NCI-H1930 (cell line): ENCODE measurements at places on chromosomes 16 and 17.
A peak's percentile ranks its signal among the peaks of the same experiment; 100 is the strongest.

DNA sequence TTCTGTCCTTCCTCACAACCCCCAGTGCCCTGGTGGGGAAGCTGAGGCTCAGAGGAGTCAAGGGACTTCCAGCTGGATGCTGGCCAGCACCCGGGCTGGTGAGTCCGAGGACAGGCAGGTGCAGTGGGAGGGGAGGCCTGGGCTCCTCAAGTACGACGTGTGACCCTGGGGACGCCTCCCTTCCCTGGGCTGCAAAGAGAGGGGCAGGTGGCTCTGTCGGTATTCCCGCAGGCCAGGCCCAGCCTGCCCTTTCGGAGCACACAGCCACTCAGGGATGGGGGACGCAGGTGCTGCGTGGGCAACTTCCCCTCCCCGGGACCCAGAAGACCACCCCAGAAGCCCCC lies 33.1 kb upstream of the PVALEF start:
- no peak for DNase-seq

- DNase-seq: no peak
Measured at GRCh38 chr17:48027322-48027981, 10.1 kb downstream of the COPZ2 start.

- no peak for DNase-seq
Measured at GRCh38 chr17:33335491-33336173, 42.5 kb upstream of the ASIC2 start.

- no peak for DNase-seq
Measured at GRCh38 chr16:26762594-26762993, 304.1 kb upstream of the C16orf82 start.

- DNase-seq: no peak
Measured at GRCh38 chr17:70165383-70165782, 3.9 kb upstream of the KCNJ2 start.

- no peak for DNase-seq
Measured at GRCh38 chr16:74568961-74569631, 37.8 kb downstream of the GLG1 start.

- no peak for DNase-seq
Measured at GRCh38 chr16:12898551-12898950, 2.8 kb upstream of the SHISA9 start.

GRCh38 chr16:50213939-50214519 lies 52.3 kb upstream of the ADCY7 start:
- DNase-seq: no peak

GRCh38 chr17:70563281-70563820 lies 394.0 kb downstream of the KCNJ2 start:
- no peak for DNase-seq

GRCh38 chr17:14780097-14780651 lies 479.3 kb downstream of the HS3ST3B1 start:
- DNase-seq: no peak

GRCh38 chr17:73227379-73227778 lies 34.3 kb downstream of the CPSF4L start:
- no peak for DNase-seq

- no peak for DNase-seq
Measured at GRCh38 chr17:77437747-77438146, 297.0 kb downstream of the SEC14L1 start.

GRCh38 chr17:81701288-81702071 lies 1.7 kb upstream of the MRPL12 start:
- no peak for DNase-seq

DNA sequence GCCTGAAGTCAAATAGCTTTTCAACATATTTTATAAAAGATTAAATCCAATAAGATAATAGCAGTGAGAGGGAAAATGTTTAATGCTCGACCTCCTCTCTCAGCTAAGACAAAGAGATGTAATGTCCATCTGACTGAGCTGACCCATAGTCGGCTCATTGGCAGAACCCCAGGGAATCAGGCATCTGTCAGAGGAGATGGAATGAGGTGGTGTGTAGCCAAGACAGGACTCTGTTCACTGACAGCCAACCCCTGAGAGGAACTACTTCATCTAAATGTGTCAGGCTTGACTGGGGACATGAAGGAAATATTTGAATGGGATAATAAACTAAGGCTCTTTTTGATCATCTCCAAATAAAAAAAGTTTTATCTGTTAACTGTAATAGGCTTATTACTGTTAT lies 188.0 kb downstream of the CDH11 start:
- DNase-seq: no peak

GRCh38 chr17:2634361-2634960 lies 41.0 kb downstream of the PAFAH1B1 start:
- no peak for DNase-seq

DNA sequence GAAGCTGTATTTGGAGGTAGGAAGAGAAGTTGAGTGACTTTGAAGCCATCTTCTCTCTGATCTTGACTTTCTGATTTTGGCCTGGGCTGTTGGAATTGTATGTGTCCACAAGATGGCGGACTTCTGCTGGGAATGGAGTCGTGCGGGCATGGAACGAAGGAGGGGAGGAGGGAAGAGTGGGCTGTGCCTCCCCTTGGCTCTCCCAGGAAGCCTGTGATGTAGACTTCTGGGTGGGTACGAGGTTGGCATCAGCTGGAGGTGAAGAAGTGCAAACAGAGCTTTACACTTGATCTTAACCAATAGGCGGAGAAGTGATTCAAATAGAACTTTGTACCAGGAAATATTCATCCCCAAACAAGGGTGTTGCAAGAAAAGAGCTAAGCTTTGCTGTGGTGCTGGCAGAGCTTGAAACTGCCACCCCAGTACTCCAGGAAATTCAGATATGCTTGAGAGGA lies 7.4 kb upstream of the TMEM220 start:
- no peak for DNase-seq

DNA sequence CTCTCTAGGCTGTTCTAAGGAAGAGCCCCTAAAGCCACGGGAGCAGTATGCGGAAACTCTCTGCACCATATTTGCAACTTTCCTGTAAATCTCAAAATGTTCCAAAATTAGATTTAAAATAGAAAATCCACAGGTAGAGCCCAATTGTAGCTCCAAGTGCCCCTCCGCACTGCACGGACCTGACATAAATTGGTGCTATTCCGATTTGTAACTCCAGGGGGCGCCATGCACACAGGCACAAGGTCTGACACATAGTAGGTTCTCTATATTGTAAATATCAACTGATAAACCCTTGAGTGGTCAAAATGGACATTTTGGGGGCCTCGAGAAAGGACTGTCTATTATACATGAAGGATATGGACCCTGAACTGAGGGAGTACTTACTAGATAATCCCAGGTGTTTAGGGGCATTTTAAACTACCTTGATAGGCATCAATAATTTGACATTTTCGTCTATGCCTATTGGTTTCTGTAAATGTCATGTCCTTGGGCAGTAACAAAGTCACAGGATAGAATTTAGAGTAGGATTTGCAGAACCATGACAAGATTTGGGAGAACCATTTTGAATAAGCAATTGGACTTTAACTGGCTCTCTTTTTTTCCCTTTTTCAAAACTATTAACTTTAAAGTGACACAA lies 36.6 kb upstream of the TMEM132E start:
- no peak for DNase-seq

DNA sequence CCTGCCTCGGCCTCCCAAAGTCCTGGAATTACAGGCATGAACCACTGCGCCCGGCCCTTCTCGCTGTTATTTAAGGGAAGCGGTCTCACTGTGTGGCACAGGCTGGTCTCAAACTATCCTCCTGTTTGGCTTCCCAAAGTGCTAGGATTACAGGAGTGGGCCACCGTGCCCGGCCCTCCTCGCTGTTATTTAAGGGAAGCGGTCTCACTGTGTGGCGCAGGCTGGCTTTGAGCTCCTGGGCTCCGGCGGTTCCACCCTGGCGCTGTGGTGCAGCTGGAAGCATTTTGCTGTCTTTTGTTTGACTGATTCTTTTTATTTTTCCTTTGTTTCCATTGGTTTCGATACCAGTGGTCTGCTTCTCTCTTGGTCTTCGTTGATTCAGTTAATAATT lies 40.7 kb downstream of the FOXK2 start:
- no peak for DNase-seq

DNA sequence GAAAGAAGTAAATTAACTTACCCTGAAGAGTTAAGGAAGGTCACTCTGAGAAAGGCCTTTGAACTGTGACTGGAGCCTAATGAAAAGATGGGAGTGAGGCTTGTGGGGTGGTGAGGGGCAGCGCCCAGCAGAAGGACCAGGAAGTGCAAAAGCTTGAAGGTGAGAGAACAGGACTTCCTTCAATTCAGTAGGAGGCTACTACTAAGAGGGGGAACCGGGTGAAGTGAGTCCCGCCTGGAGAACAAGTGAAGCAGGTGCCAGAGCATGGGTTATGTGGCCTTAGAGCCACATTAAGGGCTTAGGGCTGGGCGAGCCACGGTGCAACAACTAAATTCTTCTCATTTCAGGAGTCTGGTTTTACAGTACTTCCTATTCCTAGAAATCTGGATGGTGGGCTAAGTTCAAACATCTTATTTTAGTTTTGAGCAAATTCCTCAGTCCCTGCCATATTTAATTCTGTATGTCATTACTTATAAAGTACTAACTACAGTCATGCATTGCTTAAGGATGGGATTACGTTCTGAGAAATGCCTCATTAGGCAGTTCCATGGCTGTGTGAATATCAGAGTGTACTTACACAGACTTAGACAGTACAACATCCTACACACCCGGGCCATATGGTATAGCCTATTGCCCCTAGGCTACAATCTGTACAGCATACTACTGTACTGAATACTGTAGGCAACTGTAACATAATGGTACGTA lies 5.1 kb downstream of the CFAP20 start:
- DNase-seq: no peak

DNA sequence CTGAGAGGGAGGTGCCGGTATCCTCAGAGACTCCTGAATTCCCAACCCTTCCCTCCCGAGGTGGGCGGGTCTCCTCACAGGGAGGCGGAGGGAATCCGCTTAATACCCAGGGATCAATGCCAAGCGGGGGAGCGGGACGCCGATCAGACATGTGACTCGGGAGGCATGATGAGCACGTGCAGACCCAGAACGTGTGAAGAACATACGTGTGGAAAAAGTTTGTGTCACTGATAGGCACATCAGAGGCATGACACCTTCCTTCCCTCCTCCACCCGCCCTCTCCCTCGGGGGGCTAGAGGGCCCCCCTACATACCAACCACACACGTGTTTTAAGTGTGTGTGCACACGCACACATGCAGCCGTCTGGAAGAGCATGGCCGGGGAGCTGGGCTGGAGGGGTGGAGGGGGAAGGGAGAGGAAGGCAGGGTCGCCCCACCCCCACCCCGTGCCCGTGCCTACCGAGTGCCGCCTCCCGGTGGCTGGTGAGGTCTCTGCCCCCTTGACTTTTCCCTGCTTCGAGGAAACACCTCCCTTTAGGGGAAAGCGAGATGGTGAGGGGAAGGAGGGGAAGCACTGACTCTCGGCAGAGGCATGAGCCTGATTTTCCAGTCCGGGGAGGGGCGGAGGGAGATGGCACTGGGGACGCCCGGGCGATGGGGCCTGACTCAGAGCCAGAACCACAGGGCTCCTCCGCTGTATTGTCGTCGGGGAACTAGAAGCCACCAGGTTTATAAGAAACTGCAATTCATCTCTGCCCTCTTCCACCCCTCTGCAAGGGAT lies 12.1 kb upstream of the TBX21 start:
- no peak for DNase-seq

DNA sequence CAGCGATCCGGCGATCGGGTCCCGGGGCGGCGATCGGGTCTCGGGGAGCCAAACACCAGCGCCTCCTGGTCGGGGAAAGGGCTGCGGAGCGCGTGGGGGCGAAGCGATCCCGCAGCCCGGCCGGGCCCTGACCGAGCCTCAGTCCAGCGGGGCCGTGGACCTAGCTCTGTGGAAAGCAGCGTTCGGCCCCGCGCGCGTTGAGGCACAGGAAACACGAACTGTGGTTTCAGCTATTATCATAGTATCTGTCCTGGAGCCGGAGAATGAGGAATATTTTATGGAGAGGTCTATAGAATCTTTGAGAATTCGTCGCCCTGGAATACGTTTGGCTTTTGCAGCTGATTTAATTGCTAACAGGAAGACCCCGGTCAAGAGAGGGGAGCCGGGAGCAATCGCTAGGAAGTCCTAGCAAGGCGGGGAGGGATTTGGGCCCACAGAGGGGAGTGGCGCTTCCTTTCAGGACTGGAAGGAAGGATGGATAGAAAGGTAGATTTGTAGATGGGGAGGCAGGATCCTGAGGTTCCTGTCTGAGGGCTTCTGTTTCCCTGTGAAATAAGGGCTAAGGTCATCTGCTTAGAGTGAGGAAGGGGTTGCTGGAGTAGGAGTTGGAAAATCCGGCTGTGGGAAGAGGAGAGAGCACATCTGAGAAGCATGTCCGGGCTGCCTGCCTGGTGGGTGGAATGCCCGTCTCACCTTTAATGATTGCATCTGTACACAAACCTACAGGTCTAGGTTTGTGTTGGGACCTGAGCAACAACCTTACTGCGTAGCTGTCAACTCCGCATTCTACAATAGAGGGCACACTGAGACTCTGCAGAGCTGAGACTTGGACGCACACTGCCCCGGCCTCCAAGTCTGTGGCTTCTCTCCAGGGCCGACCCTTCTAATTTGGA lies 770 bp downstream of the CCNF start:
- DNase-seq: no peak

GRCh38 chr16:67215706-67216105 lies 11.2 kb upstream of the TMEM208 start:
- no peak for DNase-seq

DNA sequence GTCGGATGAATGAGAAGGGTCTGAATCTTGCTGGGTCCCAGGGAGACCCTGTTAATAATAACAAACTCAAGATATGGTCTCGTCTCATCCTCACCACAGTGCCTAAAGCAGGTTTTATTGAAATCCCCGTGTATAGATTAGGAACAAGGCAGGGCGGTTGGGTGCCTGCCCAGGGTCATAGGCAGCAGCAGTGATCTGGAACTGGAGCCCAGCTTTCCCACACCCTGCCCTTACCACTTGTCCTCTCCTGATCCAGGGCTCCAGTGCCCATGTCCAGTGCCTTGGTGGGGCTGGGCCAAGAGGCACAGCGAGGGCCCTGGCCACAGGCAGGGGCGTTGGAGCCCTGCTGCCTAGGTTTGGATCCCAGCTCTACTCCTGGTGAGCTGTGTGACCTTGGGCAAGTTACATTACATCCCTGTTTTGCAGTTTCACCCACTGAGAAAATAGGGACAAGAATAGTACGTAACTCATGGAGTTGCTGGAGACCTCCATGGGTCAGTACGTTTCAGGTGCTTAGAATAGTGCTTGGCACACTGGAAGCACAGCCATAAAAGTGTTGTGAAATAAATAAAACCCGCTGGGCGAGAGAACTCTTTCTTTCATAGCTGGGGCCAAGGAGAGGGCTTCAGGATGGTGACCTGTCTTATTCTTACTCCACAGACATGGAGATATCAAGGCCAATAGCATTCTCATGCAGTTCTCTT lies 13.9 kb downstream of the SOCS3 start:
- no peak for DNase-seq

DNA sequence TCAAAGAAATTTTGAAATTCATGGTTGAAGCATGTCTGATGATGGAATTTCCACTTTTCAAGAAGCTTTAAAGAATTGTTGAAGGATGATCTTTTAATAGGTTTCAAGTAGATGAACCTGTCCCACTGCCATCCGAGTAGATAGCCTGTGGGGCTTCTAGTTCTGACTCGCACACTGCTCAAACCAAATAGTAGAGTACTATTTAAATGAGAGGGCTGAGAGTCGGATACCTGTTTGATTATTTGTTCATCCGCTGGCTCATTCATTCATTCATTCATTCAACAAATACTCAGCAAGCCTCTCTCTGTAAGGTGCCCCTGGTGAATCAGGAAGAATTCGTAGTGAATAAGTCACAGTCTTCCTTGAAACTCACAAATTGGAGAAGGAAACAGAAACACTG lies 108.2 kb upstream of the IRX5 start:
- no peak for DNase-seq

GRCh38 chr17:4412933-4413831 lies 20.6 kb upstream of the SPNS3 start:
- DNase-seq: peak; percentile 72

- DNase-seq: no peak
Measured at GRCh38 chr16:55671206-55671973, 15.6 kb downstream of the SLC6A2 start.
